Suppressor macrophage treated with lipopolysaccharide for 4 hours (primary cell): ENCODE measurements at places on chromosomes 4 and X.
A peak's percentile ranks its signal among the peaks of the same experiment; 100 is the strongest.

DNA sequence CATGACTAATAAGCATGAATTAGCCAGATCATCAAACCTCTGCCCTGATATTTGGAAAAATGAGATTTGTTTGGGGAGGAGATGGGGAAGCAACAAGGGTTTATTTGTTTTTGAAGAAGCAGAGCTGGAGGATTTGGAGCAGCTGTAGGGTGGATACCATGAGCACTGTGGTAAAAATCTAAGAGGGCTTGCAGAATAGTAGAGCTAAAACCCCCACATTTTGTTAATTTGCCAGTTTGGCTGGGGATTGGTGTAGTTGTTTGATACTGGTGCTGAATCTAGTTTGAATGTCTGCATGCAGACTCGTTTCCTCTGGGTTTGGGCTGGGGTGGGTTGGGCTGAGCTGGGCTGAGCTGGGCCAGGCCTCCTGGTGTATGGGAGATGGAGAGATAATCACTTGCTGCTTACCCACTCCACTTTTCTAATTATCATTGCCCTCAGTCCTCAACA, 43.7 kb downstream of the SMAD1 start:
- no peak for DNase-seq

DNA sequence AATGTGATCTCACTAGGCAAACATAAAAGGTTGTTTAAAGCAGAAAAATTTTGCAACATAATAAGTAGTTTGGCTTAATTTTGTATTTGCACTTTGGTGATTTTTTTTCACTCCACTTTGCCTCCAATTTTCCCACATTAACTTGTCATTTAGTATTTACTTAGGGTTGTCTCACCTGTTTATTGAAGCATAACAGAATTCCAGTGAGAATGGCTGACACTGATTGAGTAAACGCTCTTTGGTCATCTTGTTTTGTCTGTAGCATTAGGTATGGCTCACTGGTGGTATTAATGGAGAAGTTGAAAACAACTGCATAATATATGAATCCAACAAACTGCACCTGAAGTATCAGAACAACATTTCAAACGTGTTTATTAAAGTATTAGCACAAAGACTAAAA, 799.5 kb upstream of the ADGRL3 start:
- no peak for DNase-seq

DNA sequence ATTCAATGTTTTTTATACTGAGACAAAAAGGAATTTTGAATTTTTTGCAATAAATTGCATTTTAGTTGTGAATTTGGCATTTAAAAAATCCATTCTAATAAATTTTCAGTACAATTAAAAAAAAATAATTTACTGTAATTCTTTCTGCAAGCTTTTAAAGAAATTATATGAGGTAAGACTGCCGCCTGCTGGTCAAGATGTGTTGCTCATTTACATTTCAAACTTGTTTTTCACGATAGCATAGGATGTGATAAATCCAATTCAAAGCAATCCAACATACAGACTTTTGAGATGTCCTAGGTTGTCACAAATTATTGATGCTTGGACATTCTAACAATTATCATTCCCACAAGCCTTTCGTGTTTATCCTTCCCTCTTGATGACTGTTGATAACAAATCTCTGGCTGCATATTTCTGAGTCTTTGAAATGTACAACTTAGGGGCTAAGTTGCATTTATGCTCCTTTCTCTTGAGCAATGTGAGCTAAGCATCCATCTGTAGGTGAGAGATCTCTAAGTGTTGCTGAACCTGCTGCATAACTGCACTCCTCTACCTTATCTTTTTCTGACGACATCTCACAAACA, 21.7 kb upstream of the MFAP3L start:
- peak; percentile 80 for DNase-seq

DNA sequence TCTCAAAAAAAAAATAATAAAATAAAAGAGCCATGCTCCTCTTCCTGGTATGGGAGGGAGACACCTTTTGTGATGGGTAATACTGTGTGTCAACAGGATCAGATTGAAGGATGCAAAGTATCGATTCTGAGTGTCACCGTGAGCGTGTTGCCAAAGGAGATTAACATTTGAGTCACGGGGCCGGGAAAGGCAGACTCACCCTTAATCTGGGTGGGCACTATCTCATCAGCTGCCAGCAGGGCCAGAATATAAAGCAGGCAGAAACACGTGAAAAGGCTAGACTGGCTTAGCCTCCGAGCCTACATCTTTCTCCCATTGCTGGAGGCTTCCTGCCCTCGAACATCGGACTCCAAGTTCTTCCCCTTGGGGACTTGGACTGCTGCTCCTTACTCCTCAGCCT, 95.4 kb downstream of the SHOX start:
- no peak for DNase-seq

DNA sequence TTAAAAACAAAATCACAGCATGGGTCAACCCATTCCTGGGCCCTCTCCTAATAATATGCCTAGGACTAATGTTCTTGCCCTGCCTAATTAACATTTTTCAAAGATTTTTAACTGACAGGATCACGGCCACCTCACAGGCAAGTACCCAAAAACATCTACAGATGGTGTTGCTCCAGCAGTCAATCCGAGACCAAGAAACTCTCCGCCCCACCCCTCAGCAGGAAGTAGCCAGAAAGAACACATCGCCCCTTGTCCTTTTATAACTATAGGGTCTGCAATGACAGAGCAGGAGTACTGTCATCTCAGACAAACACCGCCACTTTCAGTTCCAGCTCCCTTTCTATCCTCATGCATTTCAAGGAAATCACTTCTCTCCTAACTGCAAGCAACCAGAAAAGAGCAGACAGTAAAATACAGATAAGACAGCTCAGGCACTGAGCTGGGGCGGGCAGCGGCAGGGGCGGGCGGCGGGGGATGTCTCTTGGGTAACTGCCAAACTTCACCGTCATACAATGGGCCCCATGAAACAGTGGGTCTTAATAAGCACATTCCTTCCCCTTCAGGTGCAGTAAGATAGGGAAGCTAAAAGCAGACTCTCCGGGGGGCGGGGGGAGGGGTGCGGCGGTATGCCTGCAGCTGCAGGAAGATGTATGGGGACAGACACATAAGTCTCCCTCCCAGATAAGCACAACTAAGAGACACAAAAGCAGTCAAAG, 67.4 kb downstream of the ZNF182 start:
- DNase-seq = no peak

DNA sequence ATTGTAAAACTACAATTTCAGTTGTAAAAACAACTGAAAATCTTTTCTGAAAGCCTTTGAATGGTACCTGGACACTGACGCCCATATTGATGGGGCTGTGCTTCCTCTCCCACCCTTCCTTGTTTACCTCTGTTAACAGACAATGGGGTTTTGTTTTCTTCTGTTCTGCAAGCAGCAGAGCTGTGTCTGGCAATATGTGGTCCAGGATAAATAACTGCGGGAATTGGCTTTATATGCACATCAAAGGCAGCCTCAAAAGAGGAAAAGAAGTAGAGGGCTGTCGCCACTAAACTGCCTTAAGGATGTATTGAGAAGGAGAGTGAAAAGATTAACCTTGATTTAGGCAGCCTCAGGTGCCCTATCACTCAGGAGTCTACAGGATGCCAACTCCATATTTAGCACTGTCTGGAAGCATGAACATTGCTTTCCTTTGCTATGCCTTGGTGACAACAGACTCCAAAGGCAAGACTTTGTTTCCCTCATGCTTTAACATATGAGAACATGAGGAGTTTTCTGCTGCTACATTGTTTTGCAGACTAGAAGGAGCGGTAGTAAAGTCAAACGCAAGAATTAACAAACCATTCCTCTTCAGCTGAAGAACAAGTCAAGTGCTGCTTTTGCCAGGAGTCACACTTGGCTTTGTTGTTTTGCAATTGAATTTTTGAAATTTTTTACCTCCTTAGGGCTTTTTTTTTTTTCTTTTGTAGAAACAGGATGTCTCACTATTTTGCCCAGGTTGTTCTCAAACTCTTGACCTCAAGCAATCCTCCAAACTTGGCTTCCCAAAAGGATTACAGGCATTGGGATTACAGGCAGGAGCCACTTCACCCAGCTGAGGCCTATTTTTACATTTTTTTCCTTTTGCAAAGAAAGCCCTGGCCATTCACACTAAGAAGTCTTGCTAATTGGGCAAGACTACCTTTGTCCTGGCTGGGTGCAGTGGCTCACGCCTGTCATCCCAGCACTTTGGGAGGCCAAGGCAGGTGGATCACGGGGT, 3.0 kb downstream of the IL21 start:
- no peak for DNase-seq
